Neural crest cell (in vitro differentiated cells): ENCODE measurements at places on chromosomes 13 and 19. TPM values are rescaled to one million over a fixed set of nuclear protein-coding genes. Genes with fewer than 3 reads are reported as not detected.

GRCh38 chr19:50492303-50493052 lies 15.8 kb upstream of the GARIN5A start:
- H3K27ac ChIP-seq = no peak overlapping the region
- peaks cover 54% of the 10 kb centered on the region for H3K4me1 ChIP-seq
- DNase-seq = no peak
- H3K36me3 ChIP-seq = peaks cover 3% of the 10 kb centered on the region

The KLK15 gene
- not detected in 2 replicates for total RNA-seq

DNA sequence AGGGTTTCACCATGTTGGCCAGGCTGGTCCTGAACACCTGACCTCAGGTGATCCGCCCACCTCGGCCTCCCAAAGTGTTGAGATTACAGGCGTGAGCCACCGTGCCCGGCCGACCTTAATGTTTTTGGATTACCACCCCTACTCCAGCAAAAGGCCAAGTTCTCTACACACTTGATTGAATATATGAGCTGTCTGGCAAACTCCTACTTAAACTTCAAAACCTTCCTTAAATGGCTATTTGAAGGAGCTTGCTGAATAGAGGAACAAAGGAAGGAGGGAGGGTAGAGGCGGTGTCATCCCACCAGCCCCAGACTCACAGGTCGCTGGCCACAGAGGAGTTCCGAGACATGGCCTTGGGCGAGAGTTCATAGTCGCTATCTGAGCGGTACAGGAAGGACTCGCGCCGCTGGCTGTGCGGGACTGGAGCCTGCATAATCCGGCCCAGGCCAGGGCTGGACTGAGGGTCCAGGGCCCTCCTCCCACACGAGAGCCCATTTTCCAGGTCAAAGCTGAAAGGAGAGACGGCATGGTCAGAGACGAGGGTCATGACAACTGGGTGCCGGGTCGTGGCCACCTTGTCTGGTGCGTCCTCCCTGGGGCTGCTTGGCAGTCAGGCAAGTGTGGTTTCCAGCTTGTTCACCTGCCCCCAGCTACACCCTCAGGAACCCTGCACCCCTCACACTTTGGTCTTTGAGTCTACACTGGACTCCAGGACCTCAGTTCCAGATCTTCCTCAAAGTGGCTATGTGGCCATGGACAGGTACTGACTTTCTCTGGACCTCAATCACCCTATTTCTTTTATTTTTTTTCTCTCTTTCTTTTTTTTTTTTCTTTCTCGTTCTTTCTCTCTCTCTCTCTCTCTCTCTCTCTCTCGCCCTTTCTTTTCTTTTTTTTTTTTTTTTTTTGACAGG lies 4.2 kb downstream of the PDE4C start:
- H3K36me3 ChIP-seq = no peaks in the 10 kb centered on the region
- DNase-seq = no peak
- peaks cover 8% of the 10 kb centered on the region for H3K4me1 ChIP-seq
- H3K4me3 ChIP-seq = no peak overlapping the region

GRCh38 chr13:80618781-80619180 lies 277.9 kb upstream of the SPRY2 start:
- no peak for DNase-seq
- peaks cover 4% of the 10 kb centered on the region for H3K36me3 ChIP-seq
- H3K27ac ChIP-seq = no peak overlapping the region
- peaks cover 9% of the 10 kb centered on the region for H3K4me1 ChIP-seq
- H3K27me3 ChIP-seq = no peaks in the 10 kb centered on the region

The RAB3A gene
- 9.2 and 9.9 TPM in 2 replicates for total RNA-seq

The FCER2 gene
- total RNA-seq = not detected in 2 replicates
